ENCODE measurements at places on chromosomes 7 and 10.

- no peak overlapping the region for H3K4me3 ChIP-seq
- DNase-seq: no peak
- H3K27ac ChIP-seq: no peak overlapping the region
- H3K27me3 ChIP-seq: peaks cover 28% of the 10 kb centered on the region
These were observed 26.2 kb upstream of the LMBR1 start for GRCh38 chr7:156919132-156919713.

GRCh38 chr7:124672011-124672410 lies 93.6 kb downstream of the GPR37 start:
- no peaks in the 10 kb centered on the region for H3K36me3 ChIP-seq
- no peak for DNase-seq
- no peak overlapping the region for H3K4me3 ChIP-seq
- H3K4me1 ChIP-seq: no peaks in the 10 kb centered on the region
- H3K27ac ChIP-seq: no peak overlapping the region

GRCh38 chr7:35695473-35695850 lies 527 bp upstream of the HERPUD2 start:
- no peak for DNase-seq
- H3K27me3 ChIP-seq: no peaks in the 10 kb centered on the region
- H3K36me3 ChIP-seq: peaks cover 2% of the 10 kb centered on the region
- H3K27ac ChIP-seq: peak overlapping the region; percentile 95
- H3K4me1 ChIP-seq: peaks cover 38% of the 10 kb centered on the region

DNA sequence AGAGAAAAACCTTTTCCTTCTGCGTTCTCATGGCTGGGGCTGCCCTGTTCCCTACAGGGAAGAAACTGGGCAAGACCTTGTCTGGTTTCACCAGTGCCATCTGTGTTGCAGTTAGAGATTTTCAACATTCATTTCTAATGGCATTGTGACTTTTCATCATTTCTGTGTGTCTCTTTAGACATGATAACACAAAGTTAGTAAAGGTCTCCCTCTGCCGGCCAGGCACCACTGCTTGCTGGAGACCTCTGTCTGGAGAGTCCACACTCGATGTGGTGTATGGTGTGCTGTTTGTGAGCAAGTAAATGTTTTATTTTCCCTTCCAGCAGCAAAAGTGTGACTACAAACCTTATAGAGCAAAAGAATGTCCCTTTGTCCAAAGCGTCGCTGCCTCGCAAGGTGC lies 213.5 kb downstream of the PAXIP1 start:
- H3K36me3 ChIP-seq: no peaks in the 10 kb centered on the region
- no peak overlapping the region for H3K4me3 ChIP-seq

GRCh38 chr7:108347616-108348015 lies 108.6 kb downstream of the NRCAM start:
- no peak for DNase-seq
- peaks cover 5% of the 10 kb centered on the region for H3K27me3 ChIP-seq
- no peak overlapping the region for H3K27ac ChIP-seq
- H3K4me1 ChIP-seq: no peaks in the 10 kb centered on the region

- no peak overlapping the region for H3K27ac ChIP-seq
- no peak overlapping the region for H3K4me3 ChIP-seq
- no peaks in the 10 kb centered on the region for H3K36me3 ChIP-seq
- peaks cover 24% of the 10 kb centered on the region for H3K4me1 ChIP-seq
- no peak for DNase-seq
These were observed 44.4 kb downstream of the MCU start for GRCh38 chr10:72736176-72736827.

- peak overlapping the region; percentile 39 for H3K27ac ChIP-seq
- peaks cover 16% of the 10 kb centered on the region for H3K36me3 ChIP-seq
- H3K27me3 ChIP-seq: no peaks in the 10 kb centered on the region
- H3K4me3 ChIP-seq: no peak overlapping the region
- no peak for DNase-seq
- H3K4me1 ChIP-seq: peaks cover 11% of the 10 kb centered on the region
These were observed 71.2 kb upstream of the RPA3 start for GRCh38 chr7:7789551-7789988.

All from memory B cell (primary cell).